SK-MEL-5 (cell line): ENCODE measurements at places on chromosomes 16 and 17.

DNA sequence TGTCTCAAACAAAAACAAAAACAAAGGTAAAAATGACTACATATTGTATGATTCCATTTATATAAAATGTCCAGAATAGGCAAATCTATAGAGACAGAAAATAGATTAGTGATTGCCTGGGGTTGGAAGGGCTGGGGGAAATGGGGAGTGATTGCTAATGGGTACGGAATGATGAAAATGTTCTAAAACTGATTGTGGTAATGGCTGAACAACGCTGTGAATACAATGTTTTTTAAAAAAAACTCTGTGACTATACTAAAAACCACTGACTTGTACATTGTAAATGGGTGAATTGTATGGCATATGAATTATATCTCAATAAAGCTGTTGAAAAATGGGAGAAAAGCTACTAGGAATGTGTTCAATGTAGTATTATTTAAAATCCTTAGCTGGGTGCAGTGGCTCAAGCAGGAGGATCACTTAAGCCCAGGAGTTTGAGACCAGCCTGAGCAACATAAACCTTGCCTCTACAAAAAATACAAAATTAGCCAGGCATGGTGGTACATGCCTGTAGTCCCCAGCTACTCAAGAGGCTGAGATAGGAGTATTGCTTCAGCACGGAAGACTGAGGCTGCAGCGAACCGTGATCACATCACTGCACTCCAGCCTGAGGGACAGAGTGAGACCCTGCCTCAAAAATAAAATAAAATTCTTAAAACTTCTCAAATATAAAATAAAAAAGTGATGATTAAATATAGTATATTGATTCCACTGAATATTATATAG, 47.9 kb downstream of the TOM1L2 start:
- DNase-seq = no peak

- no peak for DNase-seq
Observed at GRCh38 chr16:85112364-85112763, at the start of gene CIBAR2. TSS of gene CIBAR2 (minus strand) at chr16:85112472. CDS start at chr16:85112352, 120 bp downstream.

DNA sequence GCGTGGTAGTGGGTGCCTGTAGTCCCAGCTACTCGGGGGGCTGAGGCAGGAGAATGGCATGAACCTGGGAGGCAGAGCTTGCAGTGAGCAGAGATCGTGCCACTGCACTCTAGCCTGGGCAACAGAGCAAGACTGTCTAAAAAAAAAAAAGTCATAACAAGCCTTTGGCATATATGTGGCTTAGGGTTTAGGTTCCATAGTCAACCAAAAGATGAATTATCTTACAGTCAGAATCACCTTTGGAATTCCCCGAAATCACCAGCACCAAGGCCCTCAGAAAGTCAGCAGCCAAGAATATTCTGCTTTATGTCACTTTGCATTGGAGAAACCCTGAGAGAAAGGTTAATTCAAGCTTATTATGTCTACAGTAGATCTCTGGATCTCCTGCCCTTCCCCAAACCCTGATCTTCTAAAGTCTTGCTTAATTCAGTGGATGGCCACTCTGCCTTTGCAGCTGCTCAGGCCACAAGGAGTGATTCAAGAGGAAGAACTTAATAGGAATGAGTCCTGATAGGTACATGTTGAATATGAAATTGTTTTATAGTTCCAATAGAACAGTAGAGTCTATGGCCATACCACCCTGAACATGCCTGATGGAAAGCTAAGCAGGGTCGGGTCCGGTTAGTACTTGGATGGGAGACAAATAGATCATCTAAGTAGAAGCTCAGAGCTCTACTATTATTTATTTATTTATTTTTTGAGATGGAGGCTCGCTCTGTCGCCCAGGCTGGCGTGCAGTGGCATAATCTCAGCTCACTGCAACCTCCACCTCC, 196.0 kb upstream of the CACNG5 start:
- DNase-seq = no peak

GRCh38 chr17:82917699-82918345, 78.0 kb upstream of the ZNF750 start:
- peak; percentile 3 for DNase-seq

- DNase-seq = peak; percentile 46
Observed at GRCh38 chr17:39239640-39240314, 14.0 kb upstream of the STAC2 start.

DNA sequence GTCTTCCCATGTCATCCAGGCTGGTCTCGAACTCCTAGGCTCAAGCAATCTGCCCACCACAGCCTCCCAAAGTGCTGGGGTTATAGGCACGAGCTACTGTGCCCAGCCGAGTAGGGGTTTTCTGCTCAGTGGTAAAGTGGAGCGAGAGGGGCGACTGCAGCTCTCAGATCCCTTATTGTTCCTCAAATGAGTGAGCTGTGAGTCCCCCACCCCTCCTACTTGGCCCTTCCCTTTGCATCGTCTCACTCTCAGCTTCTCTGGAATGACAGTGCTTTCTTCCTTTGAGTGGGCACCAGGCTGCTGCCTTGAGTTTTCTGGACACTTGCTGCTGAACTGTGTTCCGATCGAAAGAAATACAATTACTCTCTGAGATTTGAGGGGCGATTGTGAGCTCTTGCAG, 63.5 kb downstream of the MSI2 start:
- no peak for DNase-seq
